ENCODE measurements at places on chromosomes 1 and 21. TPM values are rescaled to one million over a fixed set of nuclear protein-coding genes. Genes with fewer than 3 reads are reported as not detected.

Gene C1orf116
- polyA plus RNA-seq: 18.7 TPM

Gene XCL2
- polyA plus RNA-seq: not detected

Gene ZNF683
- polyA plus RNA-seq: not detected

Gene NBL1
- 46.9 TPM for polyA plus RNA-seq

Gene NBPF20
- polyA plus RNA-seq: 1.3 TPM

All from hepatocyte (in vitro differentiated cells).